Activated CD8-positive, alpha-beta memory T cell treated with anti-CD3 and anti-CD28 coated beads for 1 hour (primary cell): ENCODE measurements at places on chromosomes 6 and 20.

DNA sequence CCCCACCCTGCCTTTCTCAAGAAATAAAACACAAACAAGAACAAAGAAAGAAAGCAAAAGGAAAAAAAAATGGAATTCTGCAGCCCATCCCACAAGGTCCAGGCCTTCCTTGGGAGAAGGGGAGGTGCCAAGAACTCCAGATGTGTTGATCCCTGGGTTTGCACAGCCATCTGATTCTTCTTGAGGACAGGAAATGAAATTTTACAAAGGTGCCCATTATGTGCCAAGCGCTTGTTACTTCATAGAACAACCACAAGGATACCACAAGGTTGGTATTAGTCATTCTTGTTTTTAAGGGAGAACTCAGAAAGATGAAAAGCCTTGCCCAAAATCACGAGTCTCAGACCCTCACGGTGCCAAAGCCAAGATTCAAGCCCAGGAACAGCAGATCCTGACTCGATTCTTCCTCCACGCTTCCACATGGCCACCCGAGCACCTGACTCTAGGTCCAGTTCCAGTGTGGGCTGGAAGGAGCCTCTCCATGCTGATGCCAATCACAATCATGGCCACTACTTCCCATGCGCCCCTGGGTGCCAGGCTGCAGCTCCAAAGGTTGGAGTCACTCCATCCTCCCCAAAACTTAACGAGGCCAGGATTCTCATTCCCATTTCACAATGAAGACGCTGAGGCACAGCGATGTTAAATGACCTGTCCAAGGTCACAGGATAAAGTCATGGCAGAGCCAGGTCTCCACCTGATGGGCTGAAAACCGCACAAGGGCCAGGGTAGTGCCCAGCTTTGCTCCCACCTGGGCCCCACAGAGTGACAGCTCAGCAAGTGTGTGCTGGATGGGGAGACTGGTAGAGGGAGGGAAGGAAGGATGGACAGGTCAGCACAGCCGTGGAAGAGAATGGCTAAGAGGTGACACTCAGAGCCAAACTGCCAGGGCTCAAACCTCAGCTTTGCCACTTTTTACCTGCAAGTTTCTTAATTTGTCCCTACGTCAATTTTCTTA is 66.7 kb upstream of the TOP1 start:
- no peak for DNase-seq

DNA sequence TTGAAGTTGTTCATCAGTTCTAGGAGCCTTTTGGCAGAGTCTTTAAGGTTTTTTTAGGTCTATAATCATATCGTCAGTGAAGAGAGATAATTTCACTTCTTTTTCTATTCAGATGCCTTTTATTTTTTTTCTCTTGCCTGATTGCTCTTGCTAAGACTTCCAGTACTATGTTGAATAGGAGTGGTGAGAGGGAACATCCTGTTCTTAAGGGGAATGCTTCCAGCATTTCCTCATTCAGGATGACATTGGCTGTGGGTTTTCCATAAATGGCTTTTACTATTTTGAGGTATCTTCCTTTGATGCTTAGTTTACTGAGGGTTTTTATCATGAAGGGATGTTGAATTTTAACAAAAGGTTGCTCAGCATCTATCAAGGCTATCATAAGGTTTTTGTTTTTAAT is 109.5 kb downstream of the CLVS2 start:
- DNase-seq = no peak

- DNase-seq = no peak
Measured at GRCh38 chr20:62043131-62043914, 22.4 kb downstream of the TAF4 start.

GRCh38 chr6:51738614-51739013 is 348.8 kb downstream of the PKHD1 start:
- DNase-seq = no peak

- DNase-seq = no peak
Measured at GRCh38 chr6:45514454-45515230, 136.9 kb upstream of the SUPT3H start.
